Right lung (tissue), 10 donors: ENCODE measurements at places on chromosomes 1 and 21. TPM values are rescaled to one million over a fixed set of nuclear protein-coding genes. Genes with fewer than 3 reads are reported as not detected.

GRCh38 chr1:238642231-238642630 lies 744.1 kb upstream of the CHRM3 start:
- no peak for DNase-seq

- no peak for DNase-seq
Measured at GRCh38 chr1:167499664-167500101, 18.6 kb downstream of the CD247 start.

DNA sequence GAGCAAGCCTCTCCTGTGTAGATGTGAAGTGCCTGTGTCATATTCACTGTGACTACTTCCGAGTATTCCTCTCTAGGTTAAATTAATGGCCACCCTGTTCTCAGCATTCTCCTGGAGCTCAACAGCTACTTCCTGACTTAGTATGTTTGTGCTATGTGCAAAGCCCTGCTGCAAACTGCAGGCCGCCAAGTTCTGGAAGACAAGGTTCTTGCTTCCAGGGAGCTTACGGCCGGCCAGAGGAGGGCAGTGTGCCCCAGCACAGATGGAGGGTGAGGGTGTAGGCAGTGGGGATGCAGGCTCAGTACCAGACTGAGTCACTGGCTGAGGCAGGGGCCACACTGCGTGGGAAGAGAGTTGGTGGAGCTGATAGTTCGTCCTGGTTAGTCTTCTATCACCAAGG lies 43.2 kb downstream of the ELK4 start:
- no peak for DNase-seq

GRCh38 chr21:34523019-34523555 lies 11.1 kb upstream of the KCNE1 start:
- DNase-seq: no peak

GRCh38 chr1:245677461-245678240 lies 522.9 kb downstream of the KIF26B start:
- no peak for DNase-seq

GRCh38 chr21:46118316-46119143 lies 20.6 kb downstream of the COL6A2 start:
- no peak for DNase-seq

DNA sequence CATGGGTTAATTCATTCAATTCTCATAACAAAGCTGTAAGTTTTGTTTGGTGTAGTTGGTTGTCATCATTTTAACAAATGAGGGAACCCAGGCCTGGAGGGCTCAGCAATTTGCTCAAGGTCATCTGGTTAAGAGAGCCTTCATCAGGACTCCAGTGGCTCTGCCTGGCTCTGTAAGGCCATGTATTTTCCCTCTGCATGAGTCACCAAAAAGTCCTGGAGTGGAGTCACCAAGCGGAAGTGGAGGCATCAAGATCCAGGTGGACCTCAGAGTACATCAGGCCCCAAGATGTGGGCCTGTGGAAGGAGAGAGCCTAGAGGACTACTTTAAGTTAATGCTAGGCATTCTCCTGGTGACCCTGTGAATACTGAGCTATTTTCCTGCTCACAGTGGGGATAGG lies 30.0 kb upstream of the RBM15 start:
- DNase-seq: no peak

GRCh38 chr1:43986712-43987111 lies 4.7 kb upstream of the CCDC24 start:
- no peak for DNase-seq

GRCh38 chr1:25053576-25054250 lies 123.6 kb upstream of the RUNX3 start:
- DNase-seq: no peak

DNA sequence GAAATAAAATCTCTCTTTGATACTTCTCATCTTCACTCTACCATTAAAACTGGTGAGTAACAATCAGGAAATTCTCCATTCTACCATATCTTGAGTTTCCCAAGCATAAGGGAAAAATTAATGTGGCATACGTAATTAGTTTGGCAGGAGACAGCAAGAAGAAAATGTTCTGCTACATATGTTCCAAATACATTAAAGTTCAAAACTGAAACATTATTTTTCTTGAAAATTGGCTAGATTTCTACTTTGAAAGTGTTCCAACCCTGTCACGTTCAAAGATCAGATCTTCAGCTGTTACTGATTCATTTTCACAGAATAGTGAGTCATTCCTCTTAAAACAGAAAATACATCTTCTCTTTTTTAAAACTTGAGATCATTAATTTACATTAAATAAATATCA lies 48.5 kb downstream of the PIGK start:
- DNase-seq: peak; percentile 73

- no peak for DNase-seq
Measured at GRCh38 chr1:42449256-42449655, 6.6 kb downstream of the ZMYND12 start.

- no peak for DNase-seq
Measured at GRCh38 chr21:24509131-24509530, 1098.2 kb downstream of the MRPL39 start.

- no peak for DNase-seq
Measured at GRCh38 chr1:240658312-240658960, 46.5 kb upstream of the GREM2 start.

DNA sequence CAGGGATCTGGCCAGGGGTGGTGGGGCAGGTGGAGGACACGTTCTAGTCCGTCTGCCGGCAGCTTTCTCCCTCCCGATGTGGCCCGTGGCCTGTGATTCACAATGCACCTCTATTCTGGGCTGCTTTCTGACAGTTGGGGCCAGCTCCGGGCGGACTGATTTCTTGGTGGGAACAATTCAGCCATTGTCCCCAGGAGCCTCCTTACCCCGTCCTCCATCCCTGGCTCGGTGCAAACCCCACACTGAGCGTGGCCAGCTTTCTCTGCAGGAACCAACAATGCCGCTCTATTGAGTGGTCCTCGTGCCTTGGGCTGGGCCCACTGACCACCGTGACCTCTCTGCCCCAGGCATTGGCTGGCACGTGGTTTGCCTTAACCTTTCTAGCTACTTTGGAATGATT lies 29.7 kb downstream of the PADI2 start:
- no peak for DNase-seq

DNA sequence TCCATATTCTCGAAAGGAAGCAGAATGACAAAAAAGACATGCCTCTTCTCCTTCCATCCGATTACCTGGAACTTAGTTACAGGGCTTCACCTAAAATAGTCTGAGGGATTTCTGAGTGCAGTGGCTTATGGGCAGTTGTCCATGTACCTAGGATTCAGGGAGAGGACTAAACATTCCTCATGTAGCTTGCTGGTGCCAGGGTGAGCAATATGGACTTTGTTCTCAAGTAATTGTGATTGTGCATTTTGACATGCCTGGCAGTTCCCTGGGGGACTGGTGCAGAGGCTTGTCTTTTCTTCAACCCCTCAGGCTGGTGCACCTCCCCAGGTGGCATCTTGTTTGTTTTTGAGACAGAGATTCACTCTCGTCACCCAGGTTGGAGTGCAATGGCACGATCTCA lies 6.1 kb upstream of the PSEN2 start:
- DNase-seq: no peak

DNA sequence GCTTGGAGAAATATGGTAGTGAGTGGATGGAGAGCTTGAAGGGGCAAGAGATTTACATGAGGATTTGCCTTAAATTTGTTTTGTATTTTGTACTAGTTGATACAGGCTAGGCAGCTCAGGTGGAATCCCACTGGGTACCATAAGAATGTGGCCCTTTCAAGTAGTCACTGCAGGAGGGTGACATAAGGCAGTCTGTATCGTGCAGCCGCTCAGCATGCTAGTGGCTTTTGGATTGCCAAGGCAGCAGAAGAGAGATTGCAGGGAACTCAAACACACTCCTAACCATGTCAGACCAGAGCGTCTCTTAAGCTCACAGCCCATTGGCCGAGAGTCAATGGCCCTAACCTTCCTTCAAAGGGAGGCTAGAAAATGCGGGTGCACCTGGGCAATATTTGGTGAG lies 420.0 kb downstream of the ADGRL2 start:
- no peak for DNase-seq

- no peak for DNase-seq
Measured at GRCh38 chr1:5891736-5892135, 100.5 kb downstream of the NPHP4 start.

GRCh38 chr1:8495928-8496401 lies 178.1 kb downstream of the SLC45A1 start:
- no peak for DNase-seq

DNA sequence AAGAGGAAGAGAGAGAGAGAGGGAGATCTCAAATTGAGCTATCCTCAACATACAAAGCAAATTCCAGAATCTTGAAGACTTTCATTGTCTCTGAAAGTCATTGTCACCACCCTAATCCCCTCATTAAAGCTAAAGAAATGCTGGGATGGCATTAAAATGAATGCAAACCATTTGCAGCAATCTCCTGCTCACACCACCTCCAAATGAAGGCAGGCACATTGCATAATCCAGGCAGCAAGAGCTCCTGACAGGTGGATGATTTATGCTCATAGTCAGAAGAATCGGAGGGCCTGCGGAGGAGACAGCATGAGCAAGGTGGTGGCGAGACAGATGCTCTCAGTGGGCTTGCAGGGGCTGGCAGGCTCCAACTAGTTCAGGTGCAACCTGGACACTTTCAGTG lies 90.2 kb downstream of the ESRRG start:
- no peak for DNase-seq

DNA sequence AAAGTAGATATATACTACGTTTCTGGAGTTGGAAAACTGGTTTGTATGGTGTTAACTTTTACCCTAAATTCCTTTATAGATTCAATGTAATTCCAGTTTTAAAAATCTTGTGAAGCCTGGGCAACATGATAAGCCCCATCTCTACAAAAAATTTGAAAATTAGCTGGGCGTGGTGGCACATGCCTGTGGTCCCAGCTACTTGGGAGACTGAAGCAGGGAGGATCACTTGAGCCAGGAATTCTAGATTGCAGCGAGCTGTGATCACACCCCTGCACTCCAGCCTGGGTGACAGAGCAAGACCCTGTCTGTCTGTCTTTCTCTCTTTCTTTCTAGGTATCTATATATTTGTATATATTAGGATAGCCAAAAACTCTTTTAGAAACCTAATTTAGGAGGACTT lies 141.9 kb downstream of the CLEC20A start:
- no peak for DNase-seq

GRCh38 chr1:11748294-11749202 lies 12.6 kb downstream of the AGTRAP start:
- no peak for DNase-seq

DNA sequence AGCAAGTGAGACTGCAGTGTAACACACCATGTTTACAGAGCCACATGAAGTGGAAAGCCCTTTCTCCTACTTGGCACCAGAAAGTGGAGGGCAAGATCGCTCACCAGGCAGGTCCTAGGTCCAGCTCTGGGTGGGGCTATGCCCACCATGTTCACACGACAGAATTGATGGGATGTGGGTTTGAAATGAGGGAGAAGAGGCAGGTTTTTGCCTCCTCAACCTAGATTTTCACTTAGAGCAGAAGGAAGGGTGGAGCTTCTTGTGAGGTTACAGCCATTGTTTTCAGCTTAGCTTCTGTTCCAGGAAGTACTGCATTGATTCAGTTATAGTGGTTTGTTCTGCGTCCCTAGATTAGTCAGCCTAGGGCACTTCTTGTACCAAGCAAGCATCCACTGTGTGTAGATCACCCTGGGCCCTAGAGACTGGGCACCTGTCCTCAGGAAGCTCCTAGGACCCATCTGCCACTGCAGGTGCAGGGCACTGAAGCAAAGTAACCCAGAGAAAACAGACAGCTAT lies 2.3 kb downstream of the CD53 start:
- no peak for DNase-seq

DNA sequence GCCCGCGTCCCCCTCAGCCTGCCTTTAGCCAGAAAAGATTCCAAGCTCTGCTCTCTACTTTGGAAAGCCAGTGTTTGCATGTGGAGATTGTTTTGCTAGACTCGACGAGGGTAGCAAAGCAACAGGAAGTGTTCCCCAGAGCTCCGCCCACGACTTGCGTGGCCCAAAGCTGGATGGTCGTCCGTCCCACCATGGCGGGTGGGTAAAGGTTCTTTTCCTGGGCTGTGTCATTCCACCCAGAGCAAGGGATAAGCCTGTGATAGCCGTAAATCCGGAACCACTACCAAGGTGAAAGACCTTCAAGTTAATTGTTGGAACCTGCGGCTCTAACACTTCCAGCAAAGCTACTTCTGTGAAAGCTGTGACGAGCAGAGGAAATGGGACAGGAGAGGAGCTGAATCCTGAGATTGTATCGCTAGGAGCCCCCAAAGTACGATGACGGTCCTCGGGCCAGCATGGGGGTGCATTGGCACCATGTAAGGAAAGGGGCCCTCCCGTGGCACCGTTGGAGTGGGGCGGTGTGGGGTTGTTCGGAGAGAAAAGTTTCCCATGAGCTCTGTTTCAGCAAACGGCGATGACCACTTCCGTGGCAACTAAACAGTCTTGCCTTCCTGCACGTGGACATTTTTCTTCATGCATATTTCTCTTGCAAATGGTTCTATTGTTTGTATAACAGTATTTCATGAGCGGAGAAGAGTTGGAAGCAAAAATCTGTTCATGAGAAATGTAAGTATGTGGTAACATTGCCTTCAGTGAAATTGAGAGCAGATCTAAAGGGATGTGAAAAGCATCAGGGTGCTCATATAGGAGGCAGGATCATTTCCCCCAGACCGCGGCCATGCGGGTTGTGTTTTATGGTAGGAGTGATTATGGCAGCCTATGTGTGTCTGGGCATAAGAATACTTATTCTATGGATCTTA lies 8.4 kb downstream of the MX2 start:
- DNase-seq: no peak

- DNase-seq: no peak
Measured at GRCh38 chr21:42956824-42957630, 17.3 kb upstream of the PKNOX1 start.

- DNase-seq: no peak
Measured at GRCh38 chr1:112991402-112992120, 35.6 kb upstream of the SLC16A1 start.

GRCh38 chr1:96715482-96715881 lies 6.1 kb upstream of the PTBP2 start:
- DNase-seq: no peak

Gene GIPC2
- polyA plus RNA-seq: 1.0 TPM

Gene GCSAML
- polyA plus RNA-seq: 0.45 TPM

Gene AADACL4
- not detected for polyA plus RNA-seq

Gene HPDL
- polyA plus RNA-seq: 1.7 TPM

Gene FCGR1A
- 3.4 TPM for polyA plus RNA-seq

Gene USH2A
- 0.06 TPM for polyA plus RNA-seq

Gene PYHIN1
- 0.49 TPM for polyA plus RNA-seq

Gene CHAF1B
- 10.5 TPM for polyA plus RNA-seq

Gene LAX1
- polyA plus RNA-seq: 0.30 TPM

Gene AVPR1B
- 0.08 TPM for polyA plus RNA-seq

Gene PLEKHG5
- polyA plus RNA-seq: 24.8 TPM

Gene GNAT2
- not detected for polyA plus RNA-seq

Gene ZNF683
- 0.10 TPM for polyA plus RNA-seq

Gene ZSCAN20
- 4.4 TPM for polyA plus RNA-seq
